ENCODE measurements at places on chromosomes 16 and 17. TPM values are rescaled to one million over a fixed set of nuclear protein-coding genes. Genes with fewer than 3 reads are reported as not detected.

Gene SDR42E2
- not detected for total RNA-seq

Gene CCL8
- total RNA-seq, result not detected

Gene CIAPIN1
- 83.6 TPM for total RNA-seq

Gene PRR15L
- total RNA-seq, result 0.34 TPM

- no peaks in the 10 kb centered on the region for H3K36me3 ChIP-seq
- 0 out of 2 replicates have a peak, but pooled peaks cover 4% of the 10 kb centered on the region for H3K4me1 ChIP-seq
- H3K27me3 ChIP-seq, result no peaks in the 10 kb centered on the region
- DNase-seq, result no peak
These were observed 65.2 kb upstream of the SMIM36 start for GRCh38 chr17:55576237-55576995.

DNA sequence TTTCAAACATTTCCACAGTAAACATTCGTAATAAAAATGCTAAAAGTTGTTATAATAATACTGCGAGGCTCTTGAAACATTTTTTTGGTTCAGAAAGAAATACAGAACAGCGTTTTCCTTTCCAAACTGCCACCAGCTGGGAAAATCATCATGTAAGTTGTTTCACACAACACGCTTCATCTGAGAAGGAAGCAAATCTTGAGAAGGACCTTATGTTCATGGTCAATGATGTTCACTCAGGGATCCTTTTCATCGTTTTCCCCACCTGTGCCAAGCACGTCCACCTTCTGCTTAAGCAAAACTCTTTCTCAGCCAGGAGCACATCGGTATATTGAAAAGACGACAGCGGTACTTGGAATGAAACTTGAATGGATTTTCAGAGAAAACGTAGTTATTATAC, 274.5 kb upstream of the ELAC2 start:
- no peak for DNase-seq
- H3K27me3 ChIP-seq, result no peaks in the 10 kb centered on the region
